Stimulated activated naive CD4-positive, alpha-beta T cell treated with Interleukin-2 at 50 U/mL for 16 hours (primary cell): ENCODE measurements at places on chromosomes 2 and 18.
A peak's percentile ranks its signal among the peaks of the same experiment; 100 is the strongest.

GRCh38 chr2:120250640-120251039 lies 2.0 kb upstream of the RALB start:
- no peak for DNase-seq

DNA sequence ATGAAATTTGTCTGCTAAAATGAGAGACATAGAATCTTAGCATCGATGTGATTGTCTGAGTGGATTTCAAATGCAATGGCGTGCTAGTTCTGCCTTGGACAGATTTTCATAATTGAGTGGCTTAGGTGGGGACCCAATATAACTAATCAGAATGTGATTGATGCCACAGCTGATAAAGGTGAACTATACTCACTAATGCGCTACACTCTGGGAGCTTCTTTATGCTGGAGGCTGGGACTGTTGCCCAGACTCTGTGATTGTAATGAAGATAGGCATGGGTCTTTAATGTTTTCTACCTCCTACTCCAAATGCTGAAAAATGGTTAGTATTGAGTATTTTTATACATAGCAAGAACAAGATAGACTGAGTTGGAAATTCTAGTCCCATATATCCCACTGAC lies 339.5 kb upstream of the SLC39A10 start:
- DNase-seq: no peak

- no peak for DNase-seq
Observed at GRCh38 chr2:85550486-85550885, 10.8 kb downstream of the GGCX start.

- no peak for DNase-seq
Observed at GRCh38 chr2:65264821-65265670, 37.4 kb downstream of the ACTR2 start.

DNA sequence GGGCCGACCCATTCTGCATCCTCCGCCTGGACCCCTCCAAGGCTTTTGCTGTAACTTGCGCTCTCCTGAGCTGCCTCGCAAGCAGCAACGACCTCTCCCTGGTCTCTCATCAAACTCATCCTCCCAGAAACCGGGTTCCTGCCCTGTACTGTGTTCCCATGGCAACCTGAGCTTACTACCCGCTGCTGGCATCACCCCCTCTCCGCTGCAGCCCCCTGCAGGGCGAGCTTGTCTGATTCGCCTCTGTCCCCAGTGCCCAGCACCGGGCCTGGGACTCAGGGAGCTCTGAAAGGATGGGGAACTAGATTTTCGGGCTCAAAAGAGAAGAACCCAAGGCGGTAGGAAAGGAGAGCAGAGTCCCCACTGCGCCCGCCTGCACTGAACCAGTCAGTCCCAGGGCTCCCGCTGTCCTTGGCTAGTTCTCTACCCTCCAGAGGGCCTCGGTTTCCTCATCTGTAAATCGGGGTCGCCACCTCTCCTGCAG lies 463 bp downstream of the HS1BP3 start:
- peak; percentile 4 for DNase-seq

- no peak for DNase-seq
Observed at GRCh38 chr2:72442270-72442669, 294.6 kb upstream of the CYP26B1 start.
